ENCODE measurements at places on chromosomes 7 and 10.

DNA sequence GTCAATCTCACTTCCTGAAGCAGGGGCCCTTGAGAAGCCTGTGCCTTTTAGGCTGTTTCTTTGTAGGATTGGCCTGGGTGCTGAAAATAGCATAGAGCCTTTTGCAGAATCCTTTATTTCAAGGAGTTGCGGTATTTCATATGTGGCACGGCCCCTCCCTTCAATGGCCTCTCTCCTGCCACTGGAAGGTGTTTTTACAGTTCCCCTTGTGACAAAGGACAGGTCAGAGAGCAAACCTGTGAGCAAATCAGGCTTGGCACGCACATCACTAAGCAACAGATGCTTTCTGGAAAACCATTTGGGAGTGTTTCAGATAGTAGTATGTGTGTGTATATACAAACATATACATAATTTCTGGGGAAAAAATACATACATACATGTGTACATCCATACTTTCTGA is 388.6 kb upstream of the C7orf33 start:
- DNase-seq = no peak

- no peak for DNase-seq
Measured at GRCh38 chr7:73647725-73648592, 19.7 kb upstream of the VPS37D start.

DNA sequence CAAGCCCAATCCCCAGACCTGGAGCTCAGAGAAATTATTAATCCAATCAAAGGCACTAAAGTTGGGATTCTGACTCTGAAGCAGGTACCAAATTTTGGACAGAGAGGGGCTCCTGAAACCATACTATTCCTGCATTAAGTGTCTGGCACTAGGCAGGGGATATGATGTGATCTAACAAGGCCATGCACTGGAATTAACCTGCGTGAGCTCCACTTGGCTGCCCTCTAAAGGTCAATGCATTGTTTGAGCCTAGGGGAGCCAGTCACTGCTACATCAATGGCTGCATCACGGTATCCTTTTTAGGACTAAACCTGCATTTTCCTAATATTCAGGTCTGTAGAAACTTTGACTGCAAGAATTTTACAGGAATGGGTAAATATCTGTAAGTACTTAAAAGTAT is 42.1 kb downstream of the ST8SIA6 start:
- DNase-seq = no peak

GRCh38 chr10:32971536-32972091 is 13.6 kb upstream of the ITGB1 start:
- DNase-seq = no peak

DNA sequence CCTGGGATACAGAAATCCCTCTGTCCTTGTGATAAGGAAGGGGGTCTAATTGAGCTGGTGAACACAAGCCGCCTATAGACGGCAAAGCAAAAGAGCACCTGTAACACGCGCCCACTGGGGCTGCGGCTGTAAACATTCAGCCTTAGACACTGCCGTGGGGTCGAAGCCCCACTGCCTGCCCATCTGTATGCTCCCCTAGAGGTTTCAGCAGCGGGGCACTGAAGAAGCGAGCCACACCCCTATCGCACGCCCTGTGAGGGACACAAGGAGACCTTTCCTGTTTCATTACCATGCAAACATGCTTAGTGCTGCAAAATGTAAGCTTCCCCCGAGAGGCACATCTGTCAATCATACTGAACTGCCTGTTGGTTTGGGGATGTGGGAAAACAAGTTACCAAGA is 82.1 kb downstream of the NRP1 start:
- no peak for DNase-seq

GRCh38 chr7:134778941-134779740 is at the start of gene CALD1:
Gene CALD1 (plus strand): TSS chr7:134779634. CDS start chr7:134867734, 88,100 bp downstream.
- DNase-seq = no peak

DNA sequence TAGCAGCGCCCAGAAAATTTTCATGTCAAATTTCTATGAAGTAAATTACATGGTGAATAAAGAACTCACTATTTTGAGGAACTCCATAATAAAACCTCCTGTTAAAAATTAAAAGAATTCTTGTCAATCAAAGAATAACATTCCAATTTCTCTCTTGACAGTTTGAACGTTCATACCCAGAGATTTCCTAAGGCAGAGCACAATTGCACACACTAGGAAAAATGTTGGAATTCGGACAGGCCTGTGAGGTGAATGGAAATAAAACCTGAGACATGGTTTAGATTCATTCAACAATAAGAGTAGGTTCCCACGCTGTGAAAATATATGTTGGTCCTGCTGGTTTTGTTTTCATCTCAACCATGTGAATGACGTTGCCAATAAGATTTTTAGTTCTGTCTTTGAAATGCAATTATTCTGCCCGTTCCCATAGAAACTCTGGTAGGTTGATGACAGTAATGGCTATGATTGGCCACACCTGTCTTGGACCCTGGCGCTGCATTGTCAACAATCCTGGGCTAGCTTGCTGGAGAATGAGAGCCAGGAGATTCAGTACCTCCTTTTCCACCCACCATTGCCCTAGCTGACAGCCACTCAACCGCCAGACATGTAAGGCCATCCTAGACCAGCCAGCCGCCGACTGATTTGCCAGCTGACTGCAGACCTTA is 43.3 kb upstream of the RAPGEF5 start:
- no peak for DNase-seq

GRCh38 chr7:151896486-151896885 is 19.6 kb upstream of the PRKAG2 start:
- no peak for DNase-seq

- DNase-seq = no peak
Measured at GRCh38 chr7:98569691-98570337, 47.3 kb upstream of the NPTX2 start.

DNA sequence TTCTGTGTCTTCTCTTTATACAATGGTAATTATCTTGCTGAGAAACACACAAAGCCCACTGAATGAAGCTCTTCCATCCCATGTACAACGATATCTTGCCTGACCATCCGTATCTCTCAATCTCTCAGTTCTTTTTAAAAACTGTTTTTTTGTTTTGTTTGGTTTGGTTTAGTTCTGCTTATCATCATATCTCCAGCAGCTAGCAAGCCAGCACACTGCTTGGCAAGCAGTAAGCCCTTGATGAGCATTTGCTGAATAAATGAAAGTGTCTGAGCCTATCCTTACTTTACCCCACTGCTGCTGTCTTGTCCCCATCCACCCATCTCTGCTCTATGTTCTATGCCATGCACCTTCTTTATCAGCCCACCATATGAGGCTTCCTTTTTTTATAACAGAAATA is 34.2 kb downstream of the ITGB1 start:
- DNase-seq = no peak

GRCh38 chr7:120059641-120060040 is 213.3 kb upstream of the KCND2 start:
- DNase-seq = no peak

GRCh38 chr7:84058311-84059076 is 136.1 kb downstream of the SEMA3A start:
- DNase-seq = no peak

DNA sequence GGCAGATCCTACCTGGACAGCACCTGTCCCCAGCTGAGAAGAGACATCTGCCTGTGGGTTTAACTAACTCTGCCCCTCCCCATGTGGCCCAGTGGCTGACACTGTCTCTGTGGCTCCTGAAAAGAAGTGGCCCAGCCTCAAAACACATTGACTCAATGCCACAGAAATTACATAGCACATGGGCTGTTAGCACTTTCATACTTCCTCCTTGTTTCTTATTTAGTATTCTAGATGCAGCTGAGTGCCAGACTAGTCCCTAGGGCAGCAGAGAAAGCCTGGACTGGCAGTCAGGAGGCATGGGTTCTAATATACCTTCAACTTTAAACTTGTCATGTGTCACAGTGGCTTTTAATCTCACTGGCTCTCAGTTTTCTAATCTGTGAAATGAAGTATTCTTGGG is 171.0 kb downstream of the TRIL start:
- DNase-seq = no peak

DNA sequence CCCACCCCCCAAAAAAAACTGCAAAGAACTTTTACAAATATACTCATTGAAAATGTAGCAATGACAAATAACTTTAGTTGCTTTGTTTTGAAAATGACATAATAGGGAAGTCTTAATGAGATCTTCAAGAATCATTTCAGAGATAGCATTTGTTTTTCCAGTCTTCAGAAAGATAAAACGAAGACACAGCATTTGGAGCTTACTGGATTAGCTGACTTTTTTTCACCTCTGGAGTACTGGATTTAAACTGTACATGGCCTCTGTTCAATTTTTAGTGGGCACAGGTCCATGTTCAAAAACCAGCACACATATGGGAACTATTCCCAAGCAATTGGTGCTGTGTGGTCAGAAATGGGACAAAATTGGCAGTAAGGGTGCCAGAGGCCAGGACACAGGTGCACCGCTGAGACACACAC is 3.9 kb downstream of the RAB11FIP2 start:
- DNase-seq = no peak

GRCh38 chr10:77932016-77932715 is 5.6 kb upstream of the DLG5 start:
- DNase-seq = no peak

DNA sequence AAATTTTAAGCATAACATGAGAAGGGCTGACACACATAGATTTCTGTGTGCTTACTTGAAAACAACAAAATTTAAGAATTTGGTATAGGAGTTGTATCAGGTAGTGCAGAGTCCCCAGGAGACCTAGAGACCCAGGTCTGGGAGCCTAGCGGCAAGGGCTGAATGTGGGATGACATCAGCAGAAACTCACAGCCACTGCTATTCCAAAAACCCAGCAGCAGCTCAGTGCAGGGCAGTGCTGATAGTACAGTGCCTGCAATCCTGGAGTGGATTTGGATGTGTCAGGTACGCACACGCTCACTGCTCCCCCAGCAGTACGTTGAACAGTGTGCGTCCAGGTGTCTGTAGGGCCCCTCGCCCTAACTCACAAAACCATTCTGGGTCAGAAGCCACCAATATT is 87.1 kb downstream of the EGFR start:
- no peak for DNase-seq

- DNase-seq = no peak
Measured at GRCh38 chr7:93165447-93165846, 17.3 kb upstream of the SAMD9L start.

DNA sequence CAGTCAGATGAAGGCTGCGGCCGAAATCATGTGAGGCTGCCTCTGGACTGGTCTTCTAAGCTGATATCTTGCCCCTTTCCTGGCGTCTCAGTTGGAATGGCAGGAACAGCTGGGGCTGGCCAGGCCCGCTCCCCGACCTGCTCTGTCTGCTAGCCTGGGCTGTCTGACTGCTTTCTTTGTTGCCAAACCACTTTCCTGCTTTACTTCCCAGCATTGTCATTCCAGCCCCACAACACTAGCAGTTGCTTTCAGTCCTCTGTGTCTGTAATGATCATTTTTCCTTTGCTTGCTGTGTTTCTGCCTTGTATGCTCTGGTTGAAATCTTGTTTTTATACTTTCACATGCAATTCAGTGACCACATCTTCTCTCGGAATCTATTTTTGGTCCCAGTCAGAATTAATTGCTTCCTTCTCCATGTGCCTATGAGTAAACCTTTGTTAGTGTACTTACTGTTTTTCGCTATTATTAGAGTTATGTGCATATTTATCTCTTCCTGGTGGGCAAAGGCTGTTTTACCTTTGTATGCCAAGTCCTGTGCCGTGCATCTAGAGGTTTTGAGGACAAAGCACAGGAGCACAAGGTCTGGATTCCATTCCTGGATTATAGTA is 21.6 kb downstream of the PRPF18 start:
- no peak for DNase-seq

GRCh38 chr10:51063659-51064535 is 10.4 kb upstream of the PRKG1 start:
- no peak for DNase-seq

DNA sequence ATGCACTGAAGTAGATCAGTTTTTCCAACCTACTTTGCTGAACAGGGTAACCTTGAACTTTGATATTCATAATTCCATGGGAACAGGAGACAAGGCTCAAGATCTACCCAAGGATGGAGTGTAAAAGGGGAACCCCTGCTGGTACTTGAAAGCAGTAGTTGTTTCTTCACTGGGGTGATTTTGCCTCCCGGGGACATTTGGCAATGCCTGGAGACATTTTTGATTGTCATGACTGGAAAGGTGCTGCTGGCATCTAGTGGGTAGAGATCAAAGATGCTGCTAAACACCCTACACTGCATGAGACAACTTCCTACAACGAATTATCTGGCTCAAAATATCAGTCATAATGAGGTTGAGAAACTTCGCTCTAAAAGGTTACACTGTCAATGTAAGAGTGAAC is 214.8 kb upstream of the CTBP2 start:
- DNase-seq = no peak

DNA sequence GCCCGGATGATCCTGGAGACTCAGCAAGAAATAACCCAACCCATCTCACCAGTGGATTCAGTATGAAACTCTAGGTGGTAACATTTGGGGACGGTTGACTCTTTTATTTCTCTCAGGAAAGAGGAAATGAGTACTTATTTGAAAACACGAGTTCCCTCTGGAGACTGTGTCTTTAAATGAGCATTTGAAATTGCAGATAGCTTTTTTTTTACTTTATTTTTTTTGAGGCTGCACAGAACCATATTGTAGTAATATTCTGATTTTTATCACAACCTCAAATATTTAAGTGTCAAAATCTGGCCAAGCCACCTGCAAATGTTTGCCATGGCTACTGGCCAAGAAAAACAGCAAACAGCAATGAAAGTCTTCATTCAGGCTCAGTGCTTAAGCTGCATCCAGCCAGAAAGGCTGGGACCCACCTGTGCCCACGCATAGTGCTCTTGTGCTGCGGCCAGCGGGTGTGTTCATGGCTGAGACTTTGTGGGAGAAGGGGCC is 160.8 kb downstream of the CREB5 start:
- DNase-seq = no peak

DNA sequence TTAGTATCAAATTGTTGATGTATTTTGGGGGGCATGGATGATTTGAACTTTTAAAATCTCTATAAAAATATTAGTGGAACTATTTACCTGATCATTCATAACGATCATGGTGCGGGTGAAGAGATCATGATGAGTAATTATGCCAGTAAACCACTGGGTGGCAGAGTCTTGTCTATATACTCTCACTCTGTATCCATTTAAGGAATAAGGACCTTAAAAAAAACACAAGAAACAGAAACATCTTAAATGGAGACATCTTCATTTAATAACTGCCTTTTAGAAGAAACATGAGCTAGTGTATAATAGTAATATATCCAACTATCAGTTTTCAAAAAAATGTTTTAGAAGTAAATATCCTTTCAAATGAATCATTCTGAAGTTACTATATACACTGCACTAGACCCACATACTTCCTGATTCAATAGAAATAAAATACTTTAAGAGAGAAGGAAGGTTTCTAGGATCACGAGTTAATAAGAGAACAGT is 84.0 kb downstream of the NRBF2 start:
- no peak for DNase-seq

DNA sequence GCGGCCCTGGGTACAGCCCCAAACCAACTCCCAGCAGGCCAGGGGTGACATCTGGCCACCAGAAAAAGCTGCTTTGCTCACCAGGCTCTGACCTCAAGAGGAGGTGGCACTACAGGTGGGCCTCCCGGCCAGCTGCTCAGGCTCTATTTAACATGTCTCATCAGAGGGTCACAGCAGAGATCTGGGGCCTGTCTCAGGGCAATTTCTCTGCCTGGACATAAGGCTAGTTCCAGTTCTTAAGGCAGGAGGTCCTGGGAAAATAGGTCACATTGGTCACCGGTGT is 88.6 kb downstream of the GFRA1 start:
- no peak for DNase-seq

- no peak for DNase-seq
Measured at GRCh38 chr10:82968533-82968932, 1093.5 kb downstream of the NRG3 start.
